DMS79 (cell line): ENCODE measurements at places on chromosomes 1 and 21.

- no peak for DNase-seq
Measured at GRCh38 chr1:113140176-113140575, 67.2 kb downstream of the LRIG2 start.

DNA sequence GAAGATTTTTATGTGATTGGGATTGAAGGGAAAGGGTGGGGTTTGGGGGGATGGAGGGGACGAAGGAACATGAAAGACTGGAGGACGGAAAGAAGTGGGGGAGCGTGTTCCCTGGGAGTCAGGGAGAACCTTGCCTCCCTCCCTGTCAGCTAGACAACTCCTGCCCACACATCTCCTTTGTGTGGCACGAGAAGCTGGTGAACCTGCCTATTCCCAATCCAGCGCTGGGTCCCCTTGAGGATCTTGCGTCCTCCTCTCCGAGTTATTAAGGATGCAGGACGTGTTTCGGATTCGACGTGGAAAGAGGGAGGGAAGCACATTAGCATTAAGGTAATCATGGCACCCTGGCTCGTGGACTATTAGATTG is 1.4 kb downstream of the LRRC7 start:
- DNase-seq = no peak

DNA sequence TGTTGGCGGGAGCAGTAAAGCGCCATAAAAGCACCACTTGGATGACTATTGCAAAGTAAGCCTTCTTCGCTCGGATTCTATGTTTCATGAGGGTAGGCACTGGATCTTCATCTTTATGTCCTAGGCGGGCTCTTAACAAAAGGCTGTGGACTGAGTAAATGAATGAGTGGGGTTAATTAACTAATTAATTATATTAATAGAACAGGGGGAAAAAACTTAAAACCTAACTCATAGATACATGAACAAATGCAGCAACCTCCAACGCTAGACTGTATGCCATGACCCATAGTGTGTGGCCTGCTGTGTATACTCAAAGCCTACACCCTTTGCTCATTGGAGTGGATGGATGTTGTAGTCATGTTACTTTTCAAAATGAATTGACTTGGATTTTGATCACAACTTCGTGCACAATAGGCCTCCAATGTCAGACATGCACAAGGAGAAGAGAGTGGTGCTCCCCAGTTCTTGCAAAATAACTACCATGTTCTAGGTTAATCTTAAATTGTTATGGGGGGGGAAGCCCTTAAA is 417 bp upstream of the GFI1 start:
- DNase-seq = no peak

DNA sequence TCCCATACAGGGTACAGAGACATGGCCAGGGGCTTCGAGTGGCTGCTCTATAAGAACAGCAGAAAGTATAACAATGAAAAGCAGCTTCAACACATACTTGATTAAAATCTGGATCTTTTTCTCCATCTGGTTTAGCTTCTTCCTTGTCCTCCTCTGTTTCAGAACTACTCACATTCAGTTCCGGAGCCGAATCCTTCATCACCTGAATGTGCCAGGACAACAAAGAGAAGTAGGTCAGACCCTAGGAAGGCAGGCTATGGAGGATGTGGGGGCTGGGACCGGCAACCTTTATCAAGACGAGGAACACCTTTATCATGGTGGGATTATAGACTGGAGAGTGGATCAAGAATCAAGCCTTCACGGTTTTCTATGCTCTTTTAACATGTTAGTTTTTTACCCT is 32.2 kb upstream of the RAP1GAP start:
- no peak for DNase-seq

- DNase-seq = no peak
Measured at GRCh38 chr1:31926252-31926651, 11.9 kb downstream of the PTP4A2 start.

GRCh38 chr1:71693581-71693980 is 588.8 kb downstream of the NEGR1 start:
- no peak for DNase-seq

- DNase-seq = peak; percentile 13
Measured at GRCh38 chr1:115506924-115507589, 134.7 kb upstream of the VANGL1 start.

DNA sequence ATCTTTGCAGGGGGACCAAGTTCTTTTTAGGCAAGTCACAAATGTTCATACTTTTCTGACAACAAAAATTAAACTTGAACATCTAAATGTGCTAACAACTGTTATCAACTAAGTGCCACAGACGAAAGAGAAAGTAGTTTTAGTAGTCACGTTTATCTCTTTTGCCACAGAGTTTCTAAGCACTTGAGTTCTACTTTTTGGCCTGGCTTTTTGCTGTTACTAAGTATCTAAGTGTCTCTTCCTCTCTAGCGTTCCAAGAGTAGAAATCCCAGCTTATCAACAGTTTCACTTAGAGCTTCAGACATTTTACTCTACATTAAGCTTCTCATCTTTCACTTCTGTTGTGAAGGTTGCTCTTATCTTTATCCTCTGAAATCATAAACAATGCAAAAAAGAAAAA is 34.2 kb downstream of the GATAD2B start:
- no peak for DNase-seq

- no peak for DNase-seq
Measured at GRCh38 chr1:233097959-233098580, 147.7 kb downstream of the NTPCR start.

DNA sequence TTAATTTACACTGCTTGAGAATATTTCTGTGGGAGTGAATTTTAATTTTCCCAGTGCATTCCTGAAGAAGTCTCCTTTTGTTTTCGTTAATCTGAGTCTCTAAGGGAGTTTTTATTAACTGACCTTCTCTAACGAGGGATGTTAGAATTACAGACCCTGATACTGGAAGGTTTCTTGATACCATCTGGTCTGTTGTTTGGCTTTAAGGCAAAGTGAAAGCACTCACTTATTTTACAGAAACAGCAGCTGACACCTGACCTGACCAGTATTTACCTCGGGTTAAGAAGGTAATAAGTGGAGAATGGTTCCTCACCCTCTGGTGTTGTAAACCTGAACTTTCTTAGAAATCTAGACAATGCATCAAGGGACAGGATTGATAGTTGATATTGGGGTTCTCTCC is 12.4 kb downstream of the CDC14A start:
- DNase-seq = no peak
